ENCODE measurements at places on chromosomes 3 and 15. TPM values are rescaled to one million over a fixed set of nuclear protein-coding genes. Genes with fewer than 3 reads are reported as not detected.

Gene PLXND1
- total RNA-seq = 284 TPM

Gene IFRD2
- 77.0 TPM for total RNA-seq

Gene FURIN
- total RNA-seq = 104 TPM

Gene NR1I2
- total RNA-seq = not detected

Gene XCR1
- total RNA-seq = 0.26 TPM

Gene IL5RA
- total RNA-seq = 0.69 TPM

Gene HTR3E
- not detected for total RNA-seq

Gene IDH3A
- total RNA-seq = 71.6 TPM

Gene C3orf85
- total RNA-seq = not detected

Gene PCOLCE2
- total RNA-seq = 23.3 TPM

Gene CCR3
- 0.43 TPM for total RNA-seq

DNA sequence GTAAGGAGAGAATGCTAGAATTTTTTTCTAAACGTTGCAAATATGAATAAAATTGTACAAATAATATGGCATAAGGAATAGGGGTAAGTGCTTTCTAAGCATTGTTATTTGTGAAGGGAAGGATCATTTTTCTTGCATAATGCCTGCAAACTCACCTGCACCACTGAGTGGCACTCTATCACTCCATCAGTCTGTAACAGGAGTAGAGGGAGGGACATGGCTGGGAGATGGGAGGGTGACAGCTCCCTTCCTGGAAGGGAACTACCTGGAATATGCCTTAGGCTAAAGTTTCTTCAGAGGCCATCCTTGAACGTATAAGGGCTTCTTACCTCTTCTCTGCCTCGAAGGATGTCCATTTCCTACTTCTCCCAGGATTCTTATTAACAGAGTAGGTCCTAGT, 3.0 kb downstream of the NAALADL2 start:
- H3K27ac ChIP-seq = no peak overlapping the region
- no peaks in the 10 kb centered on the region for H3K36me3 ChIP-seq
- no peak for DNase-seq
- no peaks in the 10 kb centered on the region for H3K4me1 ChIP-seq
- H3K27me3 ChIP-seq = no peaks in the 10 kb centered on the region

DNA sequence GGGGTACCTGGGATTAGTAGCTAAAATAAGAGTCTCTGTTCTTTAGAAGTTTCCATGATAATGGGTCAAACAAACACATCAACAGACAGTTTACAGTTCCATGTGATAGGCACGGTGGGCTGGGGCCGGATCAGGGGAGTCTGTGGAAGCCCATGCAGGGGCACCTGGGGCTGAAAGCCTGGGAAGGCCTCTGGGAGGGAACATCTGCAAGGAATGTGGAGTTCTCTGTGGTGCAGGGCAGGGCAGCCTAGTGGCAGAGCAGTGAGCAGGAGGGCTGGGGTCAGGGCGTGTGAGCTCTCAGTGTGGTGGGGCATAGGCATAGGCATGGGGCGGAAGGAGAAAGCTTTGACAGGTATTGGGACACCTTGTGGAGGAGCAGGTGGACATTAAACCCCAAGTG, 207.7 kb upstream of the TRIM42 start:
- no peak overlapping the region for H3K4me3 ChIP-seq
- H3K4me1 ChIP-seq = no peaks in the 10 kb centered on the region
- H3K27me3 ChIP-seq = no peaks in the 10 kb centered on the region
- no peak for DNase-seq
- H3K27ac ChIP-seq = no peak overlapping the region

DNA sequence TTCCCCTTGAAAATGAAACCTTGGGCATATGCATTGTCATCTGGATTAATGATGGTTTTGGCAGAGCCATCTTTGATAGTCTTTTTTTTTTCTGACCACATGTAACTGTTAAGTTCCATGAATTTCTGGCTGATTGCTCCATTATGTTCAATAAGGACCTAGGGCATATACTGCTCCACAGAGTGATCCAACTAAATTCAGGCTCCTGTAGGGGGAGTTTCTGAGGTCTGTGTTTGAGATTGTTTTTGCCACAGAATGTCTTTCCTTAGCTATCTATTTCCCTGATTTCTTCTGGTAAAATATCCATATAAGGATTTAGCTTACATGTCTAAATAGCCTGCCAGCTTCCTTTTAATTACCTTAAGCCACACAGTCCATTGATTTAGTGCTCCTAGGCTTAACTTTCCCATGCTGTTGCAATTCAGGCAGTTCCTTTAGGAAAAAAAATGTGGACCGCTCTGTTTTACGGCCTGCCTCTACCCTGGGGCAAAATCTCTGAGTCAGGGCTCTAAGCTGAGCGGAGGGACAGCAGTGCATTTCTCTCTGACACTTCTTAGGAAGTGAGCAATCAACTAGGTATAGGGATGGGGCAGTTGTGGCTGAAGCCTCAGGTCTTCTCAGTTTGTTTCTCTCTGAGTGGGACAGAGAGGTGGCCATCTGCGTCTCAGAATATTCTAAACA, 796.2 kb downstream of the NR2F2 start:
- H3K4me3 ChIP-seq = no peak overlapping the region
- no peaks in the 10 kb centered on the region for H3K4me1 ChIP-seq
- no peak for DNase-seq

- H3K4me3 ChIP-seq = peak overlapping the region; percentile 85
- H3K4me1 ChIP-seq = peaks cover 57% of the 10 kb centered on the region
- DNase-seq = no peak
- H3K27ac ChIP-seq = peak overlapping the region; percentile 96
- peaks cover 15% of the 10 kb centered on the region for H3K36me3 ChIP-seq
Observed at GRCh38 chr15:90871716-90872485, 3.5 kb downstream of the FURIN start.

- no peak overlapping the region for H3K27ac ChIP-seq
- H3K36me3 ChIP-seq = no peaks in the 10 kb centered on the region
- H3K4me1 ChIP-seq = peaks cover 14% of the 10 kb centered on the region
- no peak for DNase-seq
- no peaks in the 10 kb centered on the region for H3K27me3 ChIP-seq
Observed at GRCh38 chr3:159770998-159771397, 217.6 kb upstream of the IL12A start.

- peaks cover 13% of the 10 kb centered on the region for H3K27me3 ChIP-seq
- peaks cover 5% of the 10 kb centered on the region for H3K4me1 ChIP-seq
- no peaks in the 10 kb centered on the region for H3K36me3 ChIP-seq
- DNase-seq = no peak
Observed at GRCh38 chr3:58638591-58638990, 28.0 kb downstream of the FAM3D start.

All from upper lobe of right lung (tissue), 1 donor.